ENCODE measurements at places on chromosomes 5 and 9.

DNA sequence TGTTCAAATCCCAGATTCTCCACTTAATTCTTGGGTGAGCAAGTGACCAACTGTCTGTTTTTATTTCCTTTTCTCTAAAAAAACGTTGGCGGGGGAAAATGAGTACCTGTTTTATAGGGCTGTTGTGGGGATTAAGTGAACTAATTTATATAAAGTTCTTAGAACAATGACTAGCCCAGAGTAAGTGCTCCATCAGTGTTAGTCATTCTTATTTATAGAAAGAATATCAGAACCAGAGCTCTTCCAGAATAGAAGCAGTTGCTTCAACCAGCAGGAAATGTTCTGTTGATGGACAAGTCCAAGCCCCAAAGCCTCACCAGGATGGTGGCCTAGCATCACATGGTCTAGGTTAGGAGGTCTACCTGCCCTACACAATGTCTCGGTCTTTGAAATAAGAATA is 379.2 kb downstream of the ACTL7B start:
- no peak for DNase-seq

- no peak for DNase-seq
These were observed 195.7 kb upstream of the TUT7 start for GRCh38 chr9:86549920-86550319.

DNA sequence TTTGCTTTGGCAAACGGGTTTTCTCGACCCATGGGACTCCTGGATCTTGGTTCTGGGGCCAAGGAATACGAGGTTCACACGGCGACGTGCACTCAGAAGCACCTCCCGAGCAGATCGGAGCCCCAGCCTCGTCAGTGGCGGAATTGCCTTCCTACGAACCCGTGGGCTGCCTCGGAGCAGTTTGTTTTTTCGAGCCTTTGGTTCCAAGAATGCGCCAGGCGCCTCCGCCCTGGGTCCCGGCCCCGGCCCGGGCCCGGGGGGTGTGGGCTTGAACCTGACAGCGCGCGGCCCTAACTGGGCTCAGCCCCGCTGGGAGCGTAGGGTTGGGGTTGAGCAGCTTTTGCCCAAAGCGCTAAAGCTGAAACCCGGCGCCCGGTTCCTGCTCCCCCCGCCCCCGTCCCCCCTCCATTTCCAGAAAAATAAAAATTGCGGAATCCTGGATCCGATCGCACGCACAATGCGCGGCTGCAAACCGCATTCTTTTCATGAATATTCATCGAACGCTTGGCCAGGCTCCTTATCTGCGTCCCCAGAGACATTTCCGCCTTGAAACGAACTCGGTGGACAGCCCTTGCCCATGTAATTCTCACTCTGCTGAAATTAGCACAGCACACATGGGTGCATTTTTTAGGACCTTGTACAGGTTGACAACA is 1.0 kb downstream of the BASP1 start:
- DNase-seq = peak; percentile 88

GRCh38 chr5:2582106-2582505 is 169.4 kb downstream of the IRX2 start:
- no peak for DNase-seq

DNA sequence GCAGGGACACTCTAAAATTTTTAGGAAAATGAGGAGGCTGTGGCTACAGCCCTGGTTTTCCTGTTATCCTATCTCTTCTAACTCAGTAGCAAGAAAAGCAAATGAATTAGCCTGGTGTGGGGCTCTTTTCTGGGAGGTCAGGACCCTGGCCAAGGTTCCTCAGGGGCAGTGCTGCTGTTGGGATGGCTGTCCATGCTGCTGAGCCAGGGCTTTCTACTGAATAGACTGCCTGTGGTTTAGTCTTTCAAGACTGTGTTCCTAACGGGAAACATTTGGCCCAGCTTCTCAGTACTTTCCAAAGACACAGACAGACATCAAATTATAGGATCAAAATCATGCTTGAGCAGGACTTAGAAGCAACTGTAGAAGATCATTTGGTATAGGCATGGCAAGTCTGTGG is 18.1 kb downstream of the TNC start:
- DNase-seq = no peak

GRCh38 chr5:77010243-77010642 is 20.0 kb upstream of the AGGF1 start:
- DNase-seq = no peak

DNA sequence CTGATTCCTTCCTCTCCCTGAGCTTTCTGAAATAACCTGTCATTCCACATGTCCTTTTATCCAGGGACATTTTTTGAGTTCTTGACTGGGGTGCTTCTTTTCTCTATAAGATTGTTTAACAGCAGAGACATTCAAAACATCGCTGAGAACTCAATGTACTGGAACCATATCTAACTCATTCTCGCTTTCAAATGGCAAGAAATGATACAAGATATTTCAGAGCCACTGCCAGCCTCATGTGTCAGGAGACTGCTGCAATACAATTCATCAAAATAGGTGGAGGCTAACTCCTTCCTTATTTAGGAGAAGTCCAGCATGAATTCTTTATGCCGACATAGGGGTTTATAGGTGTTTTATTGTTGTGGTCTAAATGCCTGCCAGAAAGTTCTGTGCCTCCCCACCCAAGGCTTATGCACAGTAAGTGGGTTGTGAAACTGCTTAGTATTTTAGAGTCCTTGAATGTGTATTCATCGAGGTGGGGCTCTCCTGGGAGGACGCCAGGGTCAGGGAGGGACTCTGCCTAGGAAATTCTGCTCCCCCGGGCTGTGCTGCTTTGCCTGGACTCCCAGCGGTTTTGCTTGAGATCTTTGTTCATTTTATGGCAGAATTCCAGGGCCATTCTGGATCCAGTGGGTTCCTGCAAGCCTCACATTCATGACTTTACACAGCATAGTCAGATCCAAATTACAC is 53.9 kb downstream of the ZNF474 start:
- no peak for DNase-seq

DNA sequence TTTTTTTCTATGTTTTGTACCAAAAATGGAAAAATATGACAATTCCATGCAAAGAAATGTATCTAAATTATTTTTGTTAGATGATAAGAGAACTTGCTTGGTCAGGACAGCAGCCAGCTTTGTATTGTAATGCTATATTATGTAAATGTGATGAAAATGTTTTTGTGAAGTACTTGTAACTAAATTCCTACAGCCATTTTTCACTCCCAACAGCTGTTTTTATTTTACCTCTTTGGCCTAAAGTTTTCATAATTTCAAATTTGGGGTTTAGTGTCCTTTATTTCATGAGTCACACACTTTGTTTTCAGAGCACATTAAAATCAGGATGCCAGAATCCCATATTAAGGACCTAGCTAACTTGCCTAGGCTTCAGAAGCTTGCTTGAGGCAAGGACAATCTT is 64.1 kb downstream of the WDR41 start:
- DNase-seq = no peak

- DNase-seq = peak; percentile 83
These were observed 53.5 kb upstream of the GRIN3A start for GRCh38 chr9:101791938-101792337.

DNA sequence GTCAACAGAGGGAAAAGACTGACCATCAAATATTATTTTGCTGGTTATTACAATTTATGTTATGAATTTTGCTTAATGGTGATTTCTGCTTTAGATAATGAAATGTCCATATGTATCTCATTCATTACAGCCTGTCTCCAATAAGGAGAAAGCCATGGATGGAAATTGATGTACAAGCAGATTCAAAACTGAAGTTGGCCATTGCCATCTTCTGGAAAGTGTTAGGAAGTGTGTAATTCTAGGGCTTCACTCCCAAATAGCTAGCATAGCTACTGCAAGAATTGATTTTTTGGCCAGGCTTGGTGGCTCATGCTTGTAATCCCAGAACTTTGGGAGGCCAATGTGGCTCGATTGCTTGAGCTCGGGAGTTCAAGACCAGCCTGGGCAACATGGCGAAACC is 45.8 kb downstream of the DYNC2I2 start:
- DNase-seq = peak; percentile 20

DNA sequence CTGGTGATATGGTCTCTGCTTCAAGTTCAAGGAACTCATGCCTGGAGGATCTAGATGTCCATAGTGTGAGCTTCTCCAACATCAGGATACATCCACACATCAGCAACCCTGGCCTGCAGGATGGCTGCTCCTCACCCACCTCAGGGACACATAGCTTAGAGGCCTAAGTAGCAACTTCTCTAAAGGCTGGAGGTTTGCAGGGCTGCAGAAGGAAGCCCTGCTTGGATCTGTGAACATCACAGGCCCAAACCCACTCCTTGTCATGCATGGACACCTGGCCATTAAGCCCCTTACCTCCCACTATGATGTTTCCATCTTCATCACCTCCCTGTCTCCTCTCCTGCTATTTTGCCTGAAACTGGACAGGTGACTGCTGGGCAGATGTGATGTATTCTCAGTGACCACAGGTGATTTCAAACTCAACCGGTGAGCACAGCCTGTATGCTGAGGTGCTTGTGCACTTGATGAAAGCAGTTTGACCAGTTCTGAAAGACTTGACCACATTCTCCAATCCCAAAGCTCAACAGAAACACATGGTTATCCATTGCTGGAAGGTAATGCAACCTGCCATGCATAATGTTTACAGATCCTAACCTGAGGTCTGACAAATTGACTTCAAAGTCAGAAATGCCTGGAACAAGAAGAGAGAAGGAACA is 205.2 kb downstream of the FSTL4 start:
- DNase-seq = no peak

DNA sequence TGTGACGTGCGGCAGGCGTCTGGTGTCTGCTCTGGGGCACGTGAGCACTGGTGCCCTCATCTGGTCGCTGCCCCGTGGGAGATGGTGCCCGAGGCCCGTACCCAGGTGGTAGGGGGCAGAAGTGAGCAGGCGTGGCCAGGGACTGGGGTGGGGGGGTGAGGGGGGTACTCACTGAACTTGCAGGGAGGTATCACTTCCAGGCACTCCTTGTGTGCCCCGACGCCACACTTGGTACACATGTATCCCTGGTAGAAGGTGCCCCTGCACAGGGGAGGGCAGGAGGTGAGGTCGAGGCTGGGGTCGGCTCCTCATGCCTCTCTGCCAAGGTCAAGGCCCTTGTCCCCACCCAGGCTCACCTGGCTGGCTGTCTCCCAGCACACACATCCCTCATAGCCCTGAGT is 45.2 kb upstream of the SARDH start:
- no peak for DNase-seq

- no peak for DNase-seq
These were observed 9.7 kb upstream of the URM1 start for GRCh38 chr9:128361296-128361985.

GRCh38 chr9:83623679-83624076 is 735 bp downstream of the IDNK start:
- DNase-seq = peak; percentile 94

DNA sequence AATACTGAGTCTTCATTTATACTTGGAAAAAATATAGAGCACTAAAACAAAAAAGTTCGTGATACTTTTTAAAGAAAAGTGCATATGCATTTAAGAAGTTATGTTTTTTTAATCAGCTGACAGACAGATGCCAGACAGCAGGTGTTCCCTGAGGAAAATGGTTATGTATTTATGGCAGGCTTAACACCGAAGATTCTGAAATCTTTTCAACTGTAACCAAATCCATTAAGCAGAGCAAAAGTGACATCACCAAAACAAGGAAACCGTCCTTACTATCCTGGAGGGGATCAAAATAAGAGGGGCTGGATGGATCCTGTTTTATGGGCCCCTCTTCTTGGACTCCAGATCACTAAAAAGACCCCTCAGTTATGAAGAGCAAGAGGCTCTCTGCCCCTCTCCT is 404.9 kb upstream of the ADAMTS16 start:
- DNase-seq = no peak

Measured in hematopoietic multipotent progenitor cell treated with erythropoietin and hydrocortisone succinate and interleukin-3 and kit ligand, for 4 days (in vitro differentiated cells).